ENCODE measurements at places on chromosomes 6 and 20. TPM values are rescaled to one million over a fixed set of nuclear protein-coding genes. Genes with fewer than 3 reads are reported as not detected.
A peak's percentile ranks its signal among the peaks of the same experiment; 100 is the strongest.

Gene TBX18
- 1.2 TPM for total RNA-seq

Gene BPIFA1
- total RNA-seq: not detected

DNA sequence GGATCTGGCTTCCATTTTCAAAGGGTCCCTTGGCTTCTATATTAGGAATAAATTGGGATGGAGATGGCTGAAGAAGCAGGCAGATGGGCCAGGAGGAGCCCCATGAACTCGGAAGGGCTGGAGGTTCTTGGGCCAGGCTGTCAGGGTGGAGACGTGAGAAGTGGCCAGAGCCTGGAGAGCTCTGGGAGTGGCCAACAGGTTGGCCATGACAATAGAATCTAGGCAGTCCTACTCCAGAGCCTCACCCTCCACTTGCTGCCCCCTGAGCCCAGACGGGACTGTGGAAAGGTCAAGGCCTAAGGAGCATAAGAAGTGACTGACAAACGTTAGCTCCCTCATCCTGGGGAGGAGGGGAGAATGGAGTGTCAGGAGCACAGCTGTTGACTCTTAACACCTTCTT is 62.1 kb downstream of the STK35 start:
- no peak for DNase-seq

- DNase-seq: no peak
Measured at GRCh38 chr6:12921467-12921866, 204.9 kb downstream of the PHACTR1 start.

- no peak for DNase-seq
Measured at GRCh38 chr20:50813101-50813643, 18.3 kb downstream of the BCAS4 start.

DNA sequence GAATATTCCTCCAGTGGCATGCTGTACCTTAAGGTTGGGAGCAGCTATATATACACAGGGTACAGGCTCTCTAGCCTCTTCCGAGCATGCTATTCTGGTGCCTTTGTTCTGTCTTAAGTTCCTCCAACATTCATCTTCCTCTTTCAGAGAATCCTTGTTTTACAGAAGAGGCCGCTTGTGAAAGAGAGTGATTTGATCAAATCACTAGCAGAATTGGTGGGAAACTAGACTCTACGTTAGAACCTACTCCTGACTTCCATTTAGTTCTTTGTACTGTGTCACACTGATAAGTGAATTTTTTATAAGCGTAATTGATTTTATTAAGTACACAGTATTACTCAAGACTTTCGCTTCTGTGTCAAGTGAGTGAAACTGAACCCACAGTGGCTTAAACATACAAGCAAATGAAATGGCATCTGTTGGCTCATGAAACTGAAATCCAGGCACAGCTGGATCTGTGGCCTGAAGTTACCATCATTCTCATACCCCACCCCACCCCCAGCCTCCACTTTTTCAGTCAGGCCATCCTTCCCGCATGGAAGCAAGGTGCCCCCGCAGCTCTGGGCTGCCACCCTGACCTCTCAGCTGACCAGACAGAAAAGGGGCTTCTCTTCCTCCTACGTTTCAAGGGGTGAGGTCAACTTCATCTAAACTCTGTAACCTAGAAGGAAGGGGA is 102.3 kb downstream of the RPP40 start:
- no peak for DNase-seq

DNA sequence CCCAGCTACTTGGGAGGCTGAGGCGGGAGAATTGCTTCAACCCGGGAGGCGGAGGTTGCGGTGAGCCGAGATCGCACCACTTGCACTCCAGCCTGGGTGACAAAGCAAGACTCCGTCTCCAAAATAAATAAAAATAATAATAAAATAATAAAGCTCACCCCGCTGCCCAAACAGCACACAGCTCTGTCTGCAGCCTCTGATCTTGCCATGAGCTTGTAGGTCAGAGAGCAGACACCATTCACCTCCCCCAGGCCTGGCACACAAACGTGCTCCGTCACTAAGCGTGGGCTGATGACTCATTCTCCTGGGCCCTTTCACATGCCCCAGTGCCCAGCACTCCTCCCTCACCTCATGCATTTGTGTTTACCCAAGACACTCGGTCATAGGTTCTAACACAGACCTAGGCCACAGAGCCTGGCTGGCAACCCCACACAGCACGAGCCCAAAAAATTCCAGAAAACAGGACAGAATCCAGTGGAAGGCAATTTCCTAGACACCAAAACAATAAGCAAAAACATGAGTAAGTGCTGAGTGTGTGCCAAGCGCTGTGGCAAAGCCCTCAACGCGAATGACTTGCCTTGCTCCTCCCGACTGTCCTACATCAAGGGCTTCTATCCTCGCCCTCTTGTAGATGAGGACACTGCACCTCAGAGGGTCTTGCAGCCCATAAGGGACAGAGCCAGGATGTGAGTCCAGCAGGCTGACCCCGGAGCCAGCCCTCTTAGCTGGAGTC is 18.0 kb downstream of the ATP9A start:
- peak; percentile 63 for DNase-seq

GRCh38 chr20:40532103-40532502 is 156.9 kb downstream of the MAFB start:
- DNase-seq: no peak

Data from gastrocnemius medialis (tissue), 4 donors.